Fibroblast of skin of right quadriceps (primary cell): ENCODE measurements at places on chromosomes 1 and 21.

DNA sequence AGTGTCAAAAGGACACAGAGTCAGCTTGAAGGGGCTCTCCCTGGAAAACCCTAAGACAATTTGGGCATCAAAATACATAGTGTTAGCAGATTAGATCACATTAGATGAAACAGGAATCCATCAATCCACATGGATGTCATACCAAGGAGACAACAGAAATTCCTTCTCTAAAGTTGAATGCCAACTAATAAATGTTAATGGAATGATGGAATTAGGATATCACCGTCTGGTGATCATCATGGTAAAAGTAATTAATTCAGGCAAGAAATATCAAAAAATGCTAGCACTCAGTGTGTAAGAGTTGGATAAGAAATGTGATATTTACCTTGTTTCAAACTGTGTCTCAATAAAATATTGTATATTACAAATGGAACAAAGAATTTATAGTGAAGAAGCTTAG, 10.9 kb upstream of the SLC25A24 start:
- no peak for DNase-seq

DNA sequence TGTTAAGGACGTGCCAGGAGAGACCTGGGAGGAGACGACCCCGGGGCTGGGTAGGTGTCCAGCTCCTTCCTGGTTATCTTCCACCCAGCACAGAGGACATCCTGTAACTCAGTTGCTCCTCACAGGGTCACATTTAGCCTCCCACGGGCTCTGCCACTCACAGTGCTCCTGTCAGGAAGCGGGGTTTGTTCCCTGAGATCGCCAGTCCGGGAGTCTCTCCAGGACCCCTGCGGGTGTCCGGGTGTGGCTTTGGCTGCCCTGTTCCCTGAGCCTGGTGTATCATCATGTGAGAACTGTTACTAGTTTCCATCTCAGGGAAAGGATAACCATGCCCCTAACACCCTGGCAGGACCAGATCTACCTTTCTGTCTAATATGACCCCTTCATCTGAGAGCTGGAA, 158.2 kb upstream of the RUNX1 start:
- no peak for DNase-seq

DNA sequence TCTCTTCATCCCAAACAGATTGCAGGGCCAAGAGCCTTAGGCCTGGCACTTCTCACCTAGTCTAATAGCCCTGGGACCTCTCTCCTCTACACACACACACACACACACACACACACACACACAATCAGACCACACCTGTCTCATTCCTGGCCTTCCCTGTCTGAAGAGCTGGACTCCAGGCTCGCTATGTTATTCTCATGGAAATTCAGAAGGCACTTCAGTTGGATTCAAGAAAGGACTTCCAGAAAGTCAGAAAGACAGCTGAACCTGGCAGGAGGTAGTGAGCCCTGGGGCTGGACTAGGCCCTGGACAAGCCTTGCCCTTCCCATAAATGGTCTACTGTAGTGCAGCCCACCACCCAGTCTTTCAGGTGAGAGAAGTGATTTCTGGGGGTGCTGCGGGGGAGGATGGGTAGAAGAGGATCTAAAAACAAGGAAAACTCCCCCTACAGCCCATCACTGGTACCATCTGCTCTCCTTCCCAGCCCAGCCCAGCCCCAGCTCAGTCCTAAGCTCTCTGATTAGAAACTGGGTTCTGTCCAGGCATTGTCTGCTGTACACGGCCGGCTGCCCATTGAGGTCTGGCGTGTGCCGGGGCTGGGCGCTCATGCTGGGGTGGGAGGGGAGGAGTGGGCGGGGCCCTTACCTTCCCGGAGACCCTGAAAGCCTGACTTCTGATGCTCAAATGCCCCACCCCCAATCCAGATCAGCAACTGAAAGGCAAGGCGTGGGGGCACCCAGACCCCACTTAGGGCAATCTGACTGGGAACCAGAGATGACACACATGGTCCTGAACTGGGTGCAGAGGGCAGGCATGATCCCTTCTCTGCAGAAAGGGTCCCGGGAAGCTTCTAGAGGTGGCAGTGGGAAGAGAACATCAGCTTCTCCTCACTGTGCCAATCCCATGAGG, 2.5 kb downstream of the KIF21B start:
- no peak for DNase-seq

DNA sequence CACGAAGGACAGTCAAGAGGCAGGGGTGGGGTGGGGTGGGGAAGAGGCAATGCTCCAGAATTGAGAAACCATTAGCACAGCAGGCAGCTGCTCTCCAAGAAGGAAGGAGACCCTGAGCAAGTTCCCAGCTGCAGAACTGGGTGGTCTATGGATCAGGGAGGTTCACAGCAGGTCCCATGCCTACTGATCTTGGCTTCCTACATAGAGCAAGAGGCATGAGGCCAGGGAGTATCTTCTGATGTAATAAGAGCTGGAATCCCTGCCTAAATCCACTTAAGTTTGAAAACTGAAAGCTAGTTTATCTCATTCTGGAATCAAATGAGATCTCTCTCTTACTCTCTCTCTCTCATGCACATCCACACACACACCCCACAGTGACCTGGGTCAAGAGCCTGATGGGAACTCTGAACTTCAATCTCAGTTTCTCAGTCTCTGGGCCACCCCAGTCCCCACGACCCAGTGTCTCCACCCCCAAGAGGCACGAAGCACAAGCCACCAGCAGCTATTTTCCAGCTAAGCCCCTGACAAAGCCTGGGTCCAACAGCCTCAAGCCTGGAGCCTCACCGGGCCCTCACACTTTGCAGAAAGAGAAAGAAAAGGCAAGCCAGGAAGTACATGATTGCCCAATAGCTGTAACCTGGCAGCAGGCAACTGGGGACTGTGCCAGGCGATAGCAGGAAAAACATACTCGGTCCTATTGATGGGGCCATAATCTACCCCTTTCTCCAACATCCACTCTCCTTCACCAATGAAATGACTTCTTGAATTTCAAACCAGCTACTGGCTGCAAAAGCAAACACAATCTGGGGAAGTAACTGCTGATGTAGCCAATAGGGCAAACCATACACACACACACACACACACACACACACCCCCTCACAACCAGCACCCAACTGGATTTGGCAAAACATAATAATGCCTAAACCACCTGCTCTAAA, 2.2 kb downstream of the NUAK2 start:
- DNase-seq = peak; percentile 72

- DNase-seq = no peak
Measured at GRCh38 chr1:63261736-63262458, 60.5 kb upstream of the FOXD3 start.
